ENCODE measurements at places on chromosomes 1 and 21.
A peak's percentile ranks its signal among the peaks of the same experiment; 100 is the strongest.

DNA sequence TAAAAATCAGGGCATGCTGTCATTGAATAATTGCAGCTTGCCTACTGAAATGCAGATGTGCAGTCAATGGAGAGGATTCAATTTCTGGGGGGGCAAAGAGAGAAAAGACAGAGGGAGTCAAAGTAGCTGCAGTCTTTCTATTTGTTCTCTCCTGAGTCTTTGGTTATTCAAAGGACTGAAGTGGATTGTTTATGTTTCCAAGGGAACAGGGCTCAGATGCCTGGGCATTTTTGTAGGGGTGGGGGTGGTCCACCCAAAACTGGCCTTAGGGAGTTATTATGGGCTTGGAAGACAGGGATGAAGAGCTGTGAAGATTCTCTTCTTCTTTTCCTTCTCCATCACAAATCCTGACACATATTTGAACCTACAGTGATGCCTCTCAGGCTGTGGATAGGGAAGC is 408.8 kb upstream of the DAB1 start:
- no peak for DNase-seq

GRCh38 chr1:181089676-181090544 is 1.4 kb downstream of the IER5 start:
- DNase-seq, result peak; percentile 35

DNA sequence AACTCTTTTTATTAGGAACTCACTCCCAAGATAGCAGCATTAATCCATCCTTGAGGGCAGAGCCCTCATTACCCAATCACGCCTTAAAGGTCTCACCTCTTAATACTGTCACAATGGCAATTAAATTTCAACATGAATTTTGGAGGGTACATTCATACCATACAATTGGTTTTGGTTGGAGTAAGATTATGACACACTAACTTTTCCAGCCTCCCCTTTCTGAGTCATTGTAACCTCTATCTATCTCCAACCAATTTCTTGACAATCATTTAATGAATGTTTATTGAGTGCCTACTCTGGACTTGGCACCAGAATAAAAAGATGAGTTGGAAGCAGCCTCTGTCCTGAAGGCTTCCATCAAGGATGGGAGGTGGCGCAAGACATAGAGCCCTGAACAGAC is 94.2 kb upstream of the L1TD1 start:
- DNase-seq, result no peak

- DNase-seq, result no peak
These were observed 136.2 kb downstream of the BRINP2 start for GRCh38 chr1:177306981-177307380.

DNA sequence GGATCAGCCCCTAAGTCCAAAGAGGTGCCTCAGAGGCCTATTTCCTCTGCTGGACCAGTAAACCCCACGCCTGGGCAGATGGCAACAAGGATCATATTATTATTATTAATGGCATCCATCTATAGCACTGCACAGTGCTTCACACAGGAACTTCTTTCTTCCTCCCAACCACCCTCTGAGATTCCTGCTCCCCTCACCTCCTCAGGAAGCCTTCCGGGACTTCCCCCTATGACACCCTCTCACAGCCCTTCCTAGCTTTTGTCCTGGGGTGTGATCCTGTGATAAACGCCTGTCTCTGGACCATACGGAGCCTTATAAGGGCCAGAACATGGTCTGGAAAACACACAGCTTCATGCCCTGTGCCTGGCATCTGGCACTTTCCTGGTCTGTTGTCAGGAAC is 3.2 kb downstream of the FBXO2 start:
- DNase-seq, result no peak

DNA sequence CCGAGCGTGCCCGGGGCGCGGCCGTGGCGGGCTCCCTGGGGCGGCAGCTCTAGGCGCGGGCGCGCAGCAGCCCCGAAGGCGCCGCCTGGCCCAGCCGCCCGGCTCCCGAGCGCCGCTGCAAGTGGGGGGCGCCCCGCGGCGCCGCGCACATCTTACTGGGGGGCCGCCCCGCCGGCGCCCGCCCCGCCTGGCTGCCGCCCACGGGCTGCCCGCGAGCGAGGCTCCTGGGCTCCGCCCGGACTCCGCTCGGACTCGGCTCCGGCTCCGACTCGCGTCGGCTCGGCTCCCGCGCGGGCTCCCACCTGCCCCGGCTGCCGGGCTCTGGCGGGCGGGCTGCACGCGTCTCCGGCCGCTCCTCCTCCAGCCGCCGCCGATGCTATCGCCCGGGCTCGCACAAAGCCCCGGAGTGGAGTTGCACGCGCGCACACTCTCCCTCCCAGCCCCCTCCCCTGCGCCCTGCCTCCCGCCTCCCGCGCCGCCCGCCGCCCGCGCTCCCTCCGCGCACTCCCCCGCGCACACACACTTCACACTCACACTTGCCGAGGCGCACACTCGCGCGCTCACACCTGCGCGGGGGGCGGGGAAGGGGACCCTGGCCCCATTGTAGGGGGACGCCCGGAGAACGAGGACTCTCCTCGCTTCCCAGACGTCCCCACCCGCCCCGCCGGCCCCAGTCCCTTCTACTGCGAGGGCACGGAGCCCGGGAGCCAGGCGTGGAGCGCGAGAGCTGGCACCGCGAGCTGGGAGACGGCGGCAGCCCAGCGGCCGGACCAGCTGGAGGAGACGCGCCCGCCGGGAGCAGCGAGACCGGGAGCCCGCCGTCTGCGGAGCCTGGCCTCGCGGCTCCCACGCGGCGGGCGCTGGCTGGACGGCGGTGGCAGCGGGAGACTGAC is at the start of gene GRIK3:
GRIK3 (minus strand) TSS at position 395 of the 893 bp plus-strand sequence. CDS start 407 bp downstream, outside the sequence.
- DNase-seq, result peak; percentile 81

DNA sequence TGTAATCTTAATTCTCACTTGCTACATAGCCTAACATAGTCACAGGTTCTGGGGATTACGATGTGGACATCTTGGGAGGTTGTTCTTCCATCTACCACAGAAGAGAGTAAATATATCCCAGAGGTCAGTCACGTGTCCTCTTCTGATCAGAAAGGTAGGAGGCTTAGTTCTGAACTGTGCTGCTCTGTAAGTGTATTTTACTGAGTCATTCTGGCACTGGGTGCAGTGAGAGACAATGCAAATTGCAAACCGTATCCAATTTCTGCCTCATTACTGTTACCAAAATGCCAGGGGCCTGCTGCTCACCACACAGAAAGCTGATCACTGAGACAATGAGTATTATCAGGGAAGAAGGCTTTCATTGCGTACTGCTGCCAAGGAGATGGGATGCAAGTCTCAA is 104.0 kb downstream of the GABPA start:
- DNase-seq, result peak; percentile 36

GRCh38 chr1:197017558-197018146 is 40.3 kb downstream of the CFHR5 start:
- DNase-seq, result no peak

GRCh38 chr21:33760641-33761440 is 118.5 kb downstream of the ITSN1 start:
- no peak for DNase-seq

DNA sequence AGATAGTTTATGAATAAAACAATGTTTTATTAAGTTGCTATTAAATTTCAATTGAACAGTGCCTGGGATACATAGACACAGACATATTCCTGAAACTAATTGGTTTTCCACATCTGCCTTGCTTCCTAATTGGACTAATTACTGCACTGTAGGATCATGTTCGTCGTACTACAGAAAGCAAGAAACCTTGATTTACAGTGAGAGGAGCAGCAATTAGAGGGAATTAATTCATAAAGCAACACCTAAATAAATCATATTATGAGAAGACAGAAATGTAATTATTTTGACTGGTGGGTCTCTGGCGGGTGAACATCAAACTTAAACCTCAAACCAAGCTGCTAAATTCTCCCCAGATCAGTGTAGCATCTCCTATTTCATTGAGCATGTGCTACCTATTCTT is 124.6 kb upstream of the CAMK1G start:
- no peak for DNase-seq

- no peak for DNase-seq
These were observed 130.6 kb downstream of the HUNK start for GRCh38 chr21:32003411-32003810.

DNA sequence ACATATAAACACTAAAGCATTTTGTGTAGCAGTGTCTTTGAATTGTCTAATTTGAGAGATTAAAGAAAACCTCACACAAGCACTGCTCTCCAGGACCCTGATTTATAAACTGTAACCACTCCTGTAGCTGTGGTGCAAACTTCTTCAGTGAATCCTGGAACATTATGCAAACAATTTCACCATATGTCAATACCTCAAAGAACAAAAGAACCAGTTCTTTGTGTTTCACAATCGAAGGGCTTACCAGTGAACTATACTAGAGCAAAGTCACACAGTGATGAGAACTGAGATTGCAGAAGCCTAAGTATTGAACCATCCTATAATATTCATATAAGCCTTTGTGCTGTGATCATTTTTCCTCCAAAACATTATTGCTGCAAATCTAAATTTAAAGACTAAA is 21.5 kb downstream of the DPH5 start:
- DNase-seq, result no peak

- DNase-seq, result no peak
These were observed 72.2 kb upstream of the FMN2 start for GRCh38 chr1:240019524-240019923.

DNA sequence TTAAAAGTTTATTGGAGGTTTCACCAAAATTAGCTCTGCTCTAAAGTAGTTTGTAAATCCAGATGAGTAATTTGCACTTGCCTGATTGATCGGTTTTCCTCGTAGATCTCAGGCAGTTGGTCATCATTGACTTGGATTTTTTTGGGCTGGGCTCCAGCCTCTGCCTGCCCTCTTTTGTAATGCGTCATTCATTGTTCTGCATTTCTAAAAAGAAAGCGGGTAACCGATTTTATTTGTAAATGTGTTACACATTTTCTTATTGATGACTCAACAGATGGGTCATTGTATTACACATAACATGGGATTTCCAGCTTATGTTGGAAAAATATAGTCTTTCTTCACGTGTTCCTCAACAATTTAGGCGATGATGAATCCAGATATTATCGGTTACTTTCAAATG is 5.5 kb downstream of the ETS2 start:
- DNase-seq, result no peak

DNA sequence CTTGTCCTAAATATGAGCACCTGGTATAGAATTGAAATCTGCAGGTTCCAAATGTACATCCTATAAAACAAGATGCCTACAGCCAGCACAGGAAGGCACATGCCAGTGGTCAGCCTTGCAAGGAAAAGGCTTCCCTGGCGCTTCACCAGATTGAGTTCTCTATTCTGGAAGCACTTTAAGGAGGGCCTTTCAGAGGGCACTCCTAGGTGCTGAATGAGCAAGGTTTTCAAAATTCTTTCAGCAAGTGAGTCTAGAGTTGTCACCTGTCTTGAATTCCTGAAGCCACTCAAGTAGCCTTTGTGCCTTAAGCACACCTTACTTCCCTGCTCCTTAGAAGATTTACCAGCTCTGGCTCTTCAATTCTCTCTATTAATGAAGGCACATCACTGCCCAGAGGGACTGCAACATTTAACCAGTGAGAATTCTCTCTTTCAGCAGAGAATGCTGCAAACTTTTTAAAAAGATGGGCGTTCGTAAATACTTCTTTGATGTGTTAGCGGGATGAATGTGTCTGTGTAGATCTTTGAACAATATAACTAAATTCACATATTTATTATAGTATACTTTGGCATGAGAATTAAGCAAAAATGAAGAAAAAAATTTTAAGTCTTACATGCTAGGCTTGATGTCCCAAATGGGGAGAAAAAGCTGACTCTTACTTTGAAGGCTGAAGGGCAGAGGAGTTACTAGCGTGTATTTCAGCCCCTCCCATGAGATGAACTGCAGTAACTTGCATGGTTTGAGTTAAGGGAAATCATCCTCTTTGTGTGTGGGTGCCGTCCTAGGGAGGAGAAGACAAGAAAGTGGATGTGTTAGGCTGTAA is 162.0 kb downstream of the NTPCR start:
- DNase-seq, result no peak
